ENCODE measurements at places on chromosomes 12 and 14. TPM values are rescaled to one million over a fixed set of nuclear protein-coding genes. Genes with fewer than 3 reads are reported as not detected.

REC8 gene
- 94.8 TPM for total RNA-seq

BBS10 gene
- total RNA-seq = 2.4 TPM

VAMP1 gene
- 33.1 TPM for total RNA-seq

EMP1 gene
- total RNA-seq = 6.2 TPM

DLK1 gene
- total RNA-seq = not detected

- no peaks in the 10 kb centered on the region for H3K27me3 ChIP-seq
- H3K4me1 ChIP-seq = peaks cover 27% of the 10 kb centered on the region
- H3K4me3 ChIP-seq = peak overlapping the region; percentile 82
- peak overlapping the region; percentile 98 for H3K27ac ChIP-seq
- peaks cover 6% of the 10 kb centered on the region for H3K36me3 ChIP-seq
Observed at GRCh38 chr12:118053071-118053985, 7.7 kb downstream of the WSB2 start.

- H3K27me3 ChIP-seq = no peaks in the 10 kb centered on the region
- no peaks in the 10 kb centered on the region for H3K4me1 ChIP-seq
- DNase-seq = no peak
- no peak overlapping the region for H3K4me3 ChIP-seq
- no peaks in the 10 kb centered on the region for H3K36me3 ChIP-seq
- no peak overlapping the region for H3K27ac ChIP-seq
Observed at GRCh38 chr12:28489246-28489645, 299.0 kb downstream of the CCDC91 start.

DNA sequence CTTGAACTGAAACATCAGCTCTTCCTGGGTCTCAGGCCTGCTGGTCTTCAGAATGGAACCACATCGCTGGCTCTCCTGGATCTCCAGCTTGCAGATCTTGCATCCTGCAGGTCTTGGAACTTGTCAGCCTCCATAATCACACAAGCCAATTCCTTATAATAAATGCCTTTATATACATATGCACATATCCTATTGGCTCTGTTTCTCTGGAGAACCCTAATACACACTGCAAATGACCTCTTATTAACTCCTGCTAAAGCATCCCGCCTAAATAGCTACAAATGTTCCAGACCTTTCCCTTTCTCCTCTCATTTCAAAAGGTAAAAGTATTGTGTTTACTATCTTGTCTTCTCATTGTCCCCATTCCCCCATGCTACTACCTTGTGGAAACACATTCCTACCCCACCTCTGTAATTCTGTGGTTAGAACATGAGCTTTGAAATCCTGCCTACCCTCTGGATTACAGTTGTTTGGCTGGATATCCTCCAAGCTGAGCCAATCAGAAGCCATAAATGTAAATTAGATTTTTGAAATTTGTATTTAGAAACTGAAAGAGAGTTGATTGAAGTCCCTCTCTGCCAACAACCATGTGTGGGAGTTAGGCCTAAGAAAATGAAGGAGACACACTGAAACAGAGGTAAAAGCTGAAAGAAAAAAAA is 58.1 kb downstream of the ANKS1B start:
- no peaks in the 10 kb centered on the region for H3K27me3 ChIP-seq
- H3K27ac ChIP-seq = no peak overlapping the region
- H3K4me1 ChIP-seq = no peaks in the 10 kb centered on the region
- H3K4me3 ChIP-seq = no peak overlapping the region

DNA sequence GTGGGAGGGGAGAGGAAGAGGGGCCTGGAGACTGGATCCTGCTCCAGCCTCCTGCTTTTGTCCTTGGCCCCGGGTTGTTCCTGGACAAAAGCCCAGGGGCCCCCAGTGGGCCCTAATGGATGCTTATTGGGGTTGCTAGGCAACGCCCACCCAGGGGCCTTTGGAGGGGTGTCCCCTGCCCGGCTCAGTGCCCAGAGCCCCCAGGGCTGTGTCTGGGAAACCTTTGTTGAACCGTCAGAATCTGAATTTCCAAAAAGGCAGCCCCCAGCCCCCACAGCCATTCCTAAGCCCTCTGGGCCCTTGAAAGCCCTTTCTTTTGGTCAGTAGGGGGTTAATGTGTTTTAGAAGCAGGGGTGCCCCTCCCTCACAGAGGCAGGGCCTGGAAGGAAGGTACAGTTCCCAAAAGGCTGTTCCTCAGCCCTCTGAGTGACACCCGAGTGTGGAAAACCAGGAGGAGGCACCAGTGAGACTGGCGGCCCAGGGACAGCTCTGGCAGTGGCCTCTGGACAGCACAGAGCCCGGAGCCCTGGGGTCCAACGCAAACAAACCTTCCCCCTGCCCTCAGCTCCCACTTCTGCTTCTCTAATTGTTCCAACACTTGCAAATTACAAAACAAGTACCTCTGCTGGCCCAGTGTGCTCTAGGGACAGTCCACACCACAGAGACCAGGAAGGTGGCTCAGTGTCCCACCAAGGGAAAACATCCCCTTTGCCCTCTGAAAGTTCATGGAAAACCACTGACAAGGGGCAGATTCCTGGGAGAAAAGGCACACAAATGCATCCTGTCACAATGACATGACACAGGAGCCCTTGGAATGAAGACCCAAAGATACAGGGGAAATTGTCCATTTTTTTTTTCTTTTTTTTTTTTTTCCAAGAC is 19.4 kb downstream of the HHIPL1 start:
- no peak overlapping the region for H3K27ac ChIP-seq
- peaks cover 3% of the 10 kb centered on the region for H3K36me3 ChIP-seq
- DNase-seq = no peak
- peaks cover 51% of the 10 kb centered on the region for H3K27me3 ChIP-seq
- no peak overlapping the region for H3K4me3 ChIP-seq

DNA sequence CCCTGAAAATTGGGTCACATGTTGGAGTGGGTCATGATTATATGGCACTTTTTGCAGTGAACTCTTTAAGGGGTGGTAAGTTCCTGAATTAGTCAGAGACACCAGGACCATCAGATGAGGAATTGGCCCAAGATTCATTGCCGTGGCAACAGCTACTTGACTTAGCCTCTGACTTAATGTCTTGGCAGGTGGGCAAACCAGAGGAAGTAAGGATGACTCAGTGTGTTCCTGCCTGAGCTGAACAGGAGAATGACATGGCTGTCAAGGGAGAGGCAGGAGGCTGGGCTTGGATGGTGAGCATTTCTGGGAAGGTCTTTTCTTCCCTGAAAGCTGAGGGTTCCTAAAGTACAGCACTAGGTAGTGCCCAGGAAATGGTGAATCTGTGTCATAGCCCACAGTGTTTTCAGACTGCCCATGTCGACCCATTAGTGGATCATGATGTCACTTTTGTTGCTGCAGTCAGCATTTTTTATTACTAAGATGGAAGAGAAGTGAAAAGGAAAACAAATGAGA is 170.1 kb upstream of the PWP1 start:
- H3K4me3 ChIP-seq = no peak overlapping the region
- H3K27ac ChIP-seq = peak overlapping the region; percentile 6
- no peak for DNase-seq
- no peaks in the 10 kb centered on the region for H3K27me3 ChIP-seq
- H3K36me3 ChIP-seq = peaks cover 6% of the 10 kb centered on the region

DNA sequence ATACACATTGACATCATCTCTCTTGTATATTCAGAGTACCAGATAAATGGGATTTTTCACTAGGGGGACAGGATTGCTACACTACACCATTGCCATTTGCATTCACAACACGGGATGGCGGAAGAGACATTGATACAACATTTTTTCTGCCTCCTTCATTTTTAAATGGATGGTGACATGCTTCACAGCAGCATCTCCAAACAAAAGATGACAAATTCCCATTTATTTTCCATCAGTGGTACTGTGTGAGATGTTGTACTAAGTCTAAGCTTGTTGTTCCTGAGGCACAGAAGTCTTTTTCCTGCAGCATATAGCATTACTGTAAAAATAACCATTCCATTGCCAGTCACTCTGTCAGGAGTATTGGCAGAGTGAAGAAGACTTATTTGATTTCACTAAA is 912.7 kb downstream of the NRXN3 start:
- H3K4me3 ChIP-seq = no peak overlapping the region
- no peaks in the 10 kb centered on the region for H3K36me3 ChIP-seq
- no peak overlapping the region for H3K27ac ChIP-seq
- no peaks in the 10 kb centered on the region for H3K4me1 ChIP-seq
- H3K27me3 ChIP-seq = peaks cover 12% of the 10 kb centered on the region

- peaks cover 28% of the 10 kb centered on the region for H3K4me1 ChIP-seq
Observed at GRCh38 chr12:31727192-31727591, 1.6 kb downstream of the AMN1 start.

DNA sequence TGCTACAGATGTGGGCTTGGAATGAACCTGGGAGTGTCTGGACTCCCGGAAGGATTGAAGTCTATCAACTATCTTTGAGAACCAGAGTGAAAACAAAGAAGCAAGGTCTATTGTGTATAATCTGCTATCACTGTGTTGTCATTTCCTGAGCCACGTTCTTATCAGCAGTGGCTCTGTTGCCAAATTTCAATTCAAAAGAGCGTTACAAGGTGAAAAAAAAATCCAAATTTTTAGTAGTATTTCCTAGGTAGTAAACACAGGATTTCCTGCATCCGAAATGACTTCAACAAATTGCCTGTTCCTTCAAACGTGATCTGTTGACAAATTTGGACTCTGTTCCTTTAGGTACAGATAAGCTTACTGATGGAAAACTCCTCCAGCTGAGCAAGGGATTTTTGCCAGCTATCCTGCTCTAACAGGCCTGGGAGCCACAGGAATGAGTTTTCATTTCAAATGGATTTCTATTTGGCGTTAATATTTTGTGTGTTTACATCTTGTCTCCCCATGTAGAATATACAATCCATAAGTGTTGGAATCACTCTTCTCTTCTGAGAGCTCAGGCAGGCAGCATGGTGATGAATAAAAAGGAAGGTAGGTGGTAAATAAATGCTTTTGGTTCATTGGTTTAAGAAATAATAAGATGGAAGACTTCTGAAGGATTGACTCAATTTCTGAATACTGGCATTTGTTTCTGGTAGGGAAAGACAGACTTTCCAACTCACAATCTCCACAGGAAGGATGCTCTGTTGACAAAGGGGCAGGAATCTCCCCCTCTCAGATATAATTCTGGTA is 58.5 kb downstream of the GPR135 start:
- H3K4me1 ChIP-seq = no peaks in the 10 kb centered on the region
- H3K4me3 ChIP-seq = no peak overlapping the region
- no peak for DNase-seq
- peaks cover 9% of the 10 kb centered on the region for H3K27me3 ChIP-seq
- H3K36me3 ChIP-seq = peaks cover 3% of the 10 kb centered on the region
- H3K27ac ChIP-seq = no peak overlapping the region

DNA sequence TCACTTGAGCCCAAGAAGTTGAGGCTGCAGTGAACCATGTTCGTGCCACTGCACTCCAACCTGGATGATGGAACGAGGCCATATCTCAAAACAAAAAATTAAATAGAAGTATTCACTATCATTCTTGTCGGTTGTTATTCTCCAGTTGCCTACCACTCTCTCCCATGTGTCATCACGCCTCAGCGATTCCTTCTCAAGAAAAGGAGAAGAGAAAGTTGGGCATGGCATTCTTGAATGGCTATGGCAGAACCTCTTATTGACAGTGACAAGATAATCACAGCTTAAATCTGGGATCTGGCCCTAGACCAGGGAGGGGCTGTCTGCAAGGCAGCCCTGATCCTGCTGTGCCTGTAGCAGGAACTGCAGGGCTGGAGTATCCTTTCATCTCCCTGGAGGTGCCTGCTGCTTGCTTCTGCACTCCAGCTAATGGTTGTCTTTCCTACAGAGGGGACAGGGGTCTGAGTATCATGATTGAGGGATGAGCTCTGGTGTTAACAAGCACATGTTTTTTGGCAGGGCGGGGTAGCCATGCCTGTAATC is 12.8 kb upstream of the MLEC start:
- H3K27ac ChIP-seq = no peak overlapping the region
- no peaks in the 10 kb centered on the region for H3K36me3 ChIP-seq
- H3K27me3 ChIP-seq = peaks cover 12% of the 10 kb centered on the region
- H3K4me1 ChIP-seq = no peaks in the 10 kb centered on the region
- no peak for DNase-seq
- no peak overlapping the region for H3K4me3 ChIP-seq

DNA sequence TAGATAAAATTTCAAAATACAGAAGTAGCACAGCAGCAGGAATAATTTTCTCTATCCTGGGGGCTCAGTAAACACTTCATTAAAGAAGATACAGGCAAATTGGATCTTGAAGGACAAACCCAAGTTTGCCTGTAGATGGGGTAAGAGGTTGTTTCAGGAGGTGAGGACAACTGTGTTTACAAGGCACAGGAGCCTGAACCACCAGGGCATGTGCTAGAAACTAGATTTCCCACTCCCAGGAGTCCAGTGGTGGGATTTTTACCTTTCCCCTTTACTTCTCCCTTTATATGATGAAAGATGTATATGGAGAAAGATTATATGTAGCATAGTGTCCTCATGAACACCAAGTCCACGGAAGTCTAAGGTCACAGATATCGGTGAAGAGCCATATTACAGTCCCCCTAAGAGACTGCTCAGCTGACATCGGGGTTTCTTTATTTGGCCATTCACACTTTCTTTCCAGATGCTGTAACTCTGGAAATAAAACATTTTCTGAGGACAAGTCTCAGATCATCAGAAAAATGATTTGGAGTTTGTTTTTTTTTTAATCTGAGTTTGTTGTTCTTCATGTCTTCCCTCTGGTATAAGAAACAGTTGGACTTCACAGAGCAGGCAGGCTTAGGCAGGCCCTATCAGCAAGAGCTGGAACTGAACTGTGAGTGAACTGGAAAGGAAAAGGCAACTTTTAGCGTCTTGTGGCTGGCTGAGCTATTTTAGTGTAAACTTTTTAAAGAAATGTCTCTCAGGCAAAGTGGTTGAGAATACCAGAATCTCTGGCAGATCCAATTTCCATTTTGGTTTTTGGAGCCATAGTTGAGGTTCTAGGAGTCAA is 8.0 kb upstream of the EVL start:
- no peak overlapping the region for H3K4me3 ChIP-seq
- H3K27me3 ChIP-seq = no peaks in the 10 kb centered on the region
- H3K36me3 ChIP-seq = no peaks in the 10 kb centered on the region
- H3K4me1 ChIP-seq = peaks cover 36% of the 10 kb centered on the region

DNA sequence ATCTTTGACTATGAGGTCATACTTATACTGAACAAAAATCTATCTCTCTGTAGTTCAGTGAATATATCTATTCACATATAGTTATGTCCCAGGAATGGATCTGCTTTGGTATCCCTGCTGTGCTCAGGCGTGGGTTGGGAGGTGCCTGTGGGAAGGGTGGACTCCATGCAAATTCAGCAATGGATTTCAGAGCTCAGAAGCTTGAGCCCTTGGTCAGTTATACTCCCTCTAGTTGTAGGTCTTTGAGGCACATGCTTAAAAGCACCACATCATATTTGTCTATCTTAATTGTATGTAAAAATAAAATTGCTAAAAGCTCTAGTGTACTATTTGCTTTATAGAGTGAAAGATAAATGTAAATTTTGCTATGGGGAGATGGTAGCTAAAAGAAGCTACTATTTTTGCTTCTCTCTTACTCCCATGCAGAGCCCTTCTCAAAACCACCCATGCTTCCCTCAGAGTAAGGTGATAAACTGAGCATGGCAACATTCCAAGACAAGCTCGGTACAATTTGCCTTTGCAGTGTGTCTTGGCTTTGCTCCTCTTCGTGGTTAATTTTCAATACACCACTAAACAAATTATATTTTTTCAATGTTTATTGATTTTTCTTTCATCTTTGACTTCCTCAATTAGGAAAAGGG is 54.9 kb downstream of the SLC16A7 start:
- H3K27ac ChIP-seq = no peak overlapping the region
- H3K36me3 ChIP-seq = peaks cover 2% of the 10 kb centered on the region
- DNase-seq = no peak
- no peak overlapping the region for H3K4me3 ChIP-seq
- peaks cover 19% of the 10 kb centered on the region for H3K4me1 ChIP-seq

All from T-helper 17 cell (primary cell).